ENCODE measurements at places on chromosomes 12 and 14.

GRCh38 chr12:111196532-111196931, 172.4 kb downstream of the PHETA1 start:
- H3K27ac ChIP-seq: no peak overlapping the region
- peaks cover 82% of the 10 kb centered on the region for H3K27me3 ChIP-seq
- H3K36me3 ChIP-seq: no peaks in the 10 kb centered on the region
- no peak for DNase-seq
- no peak overlapping the region for H3K4me3 ChIP-seq

- H3K4me1 ChIP-seq: peaks cover 40% of the 10 kb centered on the region
- peak overlapping the region; percentile 92 for H3K27ac ChIP-seq
- peak overlapping the region; percentile 67 for H3K4me3 ChIP-seq
- H3K36me3 ChIP-seq: no peaks in the 10 kb centered on the region
Measured at GRCh38 chr14:103401223-103402214, 16.3 kb downstream of the MARK3 start.

DNA sequence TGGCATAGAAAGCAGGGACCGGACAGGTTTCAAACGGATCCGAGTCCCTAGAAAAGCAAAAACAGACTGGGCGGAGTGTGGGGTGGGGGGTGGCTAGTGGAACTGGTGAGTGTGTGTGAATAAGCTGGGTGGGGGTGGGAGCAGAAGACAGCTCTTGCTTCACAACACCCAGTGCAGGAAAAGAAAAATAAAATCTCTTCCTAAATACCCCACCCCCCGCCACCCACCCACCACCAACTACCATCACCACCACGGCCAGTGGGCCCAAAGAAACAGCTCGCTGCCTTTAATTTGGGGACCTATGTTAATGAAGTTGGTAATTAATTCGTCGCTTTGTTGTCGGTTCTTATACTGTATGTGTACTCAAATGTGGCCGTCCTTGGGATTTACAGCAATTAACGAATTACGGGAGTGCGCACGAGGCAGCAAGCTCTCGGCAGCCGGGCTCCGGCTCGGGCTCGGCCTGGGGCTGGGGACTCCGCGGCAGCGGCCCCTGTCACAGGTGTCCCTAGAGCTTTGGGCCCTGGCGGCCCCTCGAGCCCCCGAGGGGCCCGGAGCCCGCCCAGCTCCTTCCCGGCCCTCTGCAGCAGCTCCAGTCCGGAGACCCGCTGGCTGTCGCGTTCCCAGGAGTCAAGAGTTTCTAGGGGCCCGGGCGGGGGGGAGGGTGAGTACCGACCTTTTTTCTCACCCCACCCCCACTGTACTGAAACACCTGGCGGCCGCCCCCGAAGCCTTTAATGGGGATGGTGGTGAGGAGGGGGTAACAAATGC, 1.5 kb upstream of the OTX2 start:
- peaks cover 5% of the 10 kb centered on the region for H3K36me3 ChIP-seq
- H3K4me1 ChIP-seq: peaks cover 10% of the 10 kb centered on the region
- no peak overlapping the region for H3K4me3 ChIP-seq
- no peak for DNase-seq
- H3K27ac ChIP-seq: no peak overlapping the region
- H3K27me3 ChIP-seq: peaks cover 72% of the 10 kb centered on the region

- H3K27ac ChIP-seq: no peak overlapping the region
- H3K4me1 ChIP-seq: no peaks in the 10 kb centered on the region
- no peak for DNase-seq
- no peak overlapping the region for H3K4me3 ChIP-seq
- no peaks in the 10 kb centered on the region for H3K27me3 ChIP-seq
Measured at GRCh38 chr14:44422699-44423098, 84.4 kb downstream of the FSCB start.

Measured in T-helper 17 cell (primary cell).